ENCODE measurements at places on chromosomes 7 and 10.
A peak's percentile ranks its signal among the peaks of the same experiment; 100 is the strongest.

DNA sequence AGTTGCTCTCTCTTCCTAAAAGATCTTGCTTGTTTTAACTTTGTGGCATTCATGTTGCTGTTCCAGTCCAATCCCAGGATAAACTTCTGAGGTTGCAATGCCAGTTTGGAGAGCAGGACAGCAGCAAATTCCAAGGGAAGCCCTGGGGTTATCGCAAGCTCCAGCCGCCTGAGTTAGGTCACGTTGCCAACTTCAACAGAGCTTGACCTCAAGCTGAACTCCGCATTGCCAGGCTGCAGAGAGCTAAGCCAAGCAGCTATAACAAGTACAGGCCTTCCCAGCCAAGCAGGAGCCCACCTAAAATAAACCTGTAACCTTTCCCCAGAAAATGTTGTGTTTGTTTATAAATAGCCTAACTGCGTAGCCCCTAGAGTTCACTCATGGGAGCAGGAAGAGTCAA is 138.9 kb upstream of the LYZL1 start:
- DNase-seq: no peak

- DNase-seq: no peak
These were observed 153.4 kb downstream of the SORCS1 start for GRCh38 chr10:107011105-107011504.

DNA sequence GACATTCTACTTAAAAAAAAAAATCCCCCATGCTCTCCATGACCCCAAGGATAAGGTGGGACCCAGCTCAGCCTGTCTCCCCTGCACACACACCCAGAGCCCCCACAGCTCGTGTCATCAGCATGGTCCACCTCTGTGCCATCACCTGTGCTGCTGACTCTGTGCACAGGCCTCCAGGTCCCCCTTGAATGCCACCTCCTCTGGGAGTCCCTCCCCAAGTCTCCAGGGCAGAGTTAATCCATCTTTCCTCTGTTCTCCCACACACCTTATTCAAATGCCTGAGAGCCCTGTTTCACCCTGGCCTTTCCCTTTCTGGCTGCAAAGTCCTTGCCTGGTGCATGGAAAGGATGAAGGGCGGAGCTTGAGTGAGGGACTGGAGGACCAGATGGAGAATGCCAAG is 194.1 kb upstream of the LYZL2 start:
- DNase-seq: no peak

- DNase-seq: no peak
These were observed 26.4 kb downstream of the PRF1 start for GRCh38 chr10:70575874-70576802.

- no peak for DNase-seq
These were observed 648.5 kb upstream of the LRRN3 start for GRCh38 chr7:110442381-110442837.

GRCh38 chr10:24843256-24843655 is 109.2 kb downstream of the PRTFDC1 start:
- no peak for DNase-seq

- DNase-seq: no peak
These were observed 165.8 kb downstream of the NRF1 start for GRCh38 chr7:129777195-129777844.

GRCh38 chr7:126803060-126803665 is 449.6 kb downstream of the GRM8 start:
- DNase-seq: peak; percentile 25

DNA sequence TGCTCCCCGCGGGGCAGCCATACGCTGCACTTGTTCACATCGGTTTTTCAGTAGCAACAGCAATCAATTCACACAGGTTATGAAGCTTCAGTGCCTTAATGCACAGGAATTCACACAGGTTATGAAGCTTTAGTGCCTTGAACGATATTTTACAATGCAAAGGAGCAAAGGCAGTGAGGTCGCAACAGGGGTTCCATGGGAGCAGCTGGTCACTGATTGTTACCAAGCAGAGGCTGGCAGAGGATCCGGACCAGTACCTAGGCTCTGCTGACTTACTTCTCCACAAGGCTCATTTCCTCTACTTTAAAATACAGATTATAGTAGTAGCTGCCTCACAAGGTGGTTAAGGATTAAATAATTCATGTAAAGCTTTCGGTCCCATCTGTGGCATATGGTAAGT is 95.2 kb upstream of the ODAD2 start:
- no peak for DNase-seq

DNA sequence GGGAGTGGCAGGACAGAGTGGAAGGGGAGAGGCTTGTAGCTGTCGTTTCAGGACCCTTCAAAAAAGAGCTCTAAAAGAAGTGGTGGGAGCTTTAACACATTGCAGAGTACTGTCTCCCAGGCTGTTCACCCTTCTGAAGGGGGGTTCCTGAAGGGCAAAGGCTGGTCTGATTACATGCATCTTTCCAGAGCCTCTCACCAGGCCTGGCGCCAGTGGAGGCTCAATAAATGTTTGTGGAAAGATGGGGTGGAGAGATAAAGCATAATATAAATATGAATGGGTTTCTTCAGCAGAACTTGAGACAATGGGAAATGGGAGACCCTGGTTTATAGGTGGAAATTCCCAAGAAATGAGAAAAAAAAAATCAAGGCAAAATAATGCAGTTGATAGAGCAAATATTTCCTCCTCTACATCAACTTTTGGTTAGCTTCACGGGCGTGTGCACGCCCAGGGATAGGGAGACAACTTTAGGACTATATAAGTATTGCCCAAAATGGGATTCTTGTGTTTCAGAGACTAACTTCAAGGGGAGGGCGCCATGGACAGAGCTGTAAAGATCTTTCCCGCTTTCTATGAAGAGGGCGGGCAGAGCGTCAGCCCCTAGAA is 613 bp upstream of the BUB3 start:
- DNase-seq: no peak

DNA sequence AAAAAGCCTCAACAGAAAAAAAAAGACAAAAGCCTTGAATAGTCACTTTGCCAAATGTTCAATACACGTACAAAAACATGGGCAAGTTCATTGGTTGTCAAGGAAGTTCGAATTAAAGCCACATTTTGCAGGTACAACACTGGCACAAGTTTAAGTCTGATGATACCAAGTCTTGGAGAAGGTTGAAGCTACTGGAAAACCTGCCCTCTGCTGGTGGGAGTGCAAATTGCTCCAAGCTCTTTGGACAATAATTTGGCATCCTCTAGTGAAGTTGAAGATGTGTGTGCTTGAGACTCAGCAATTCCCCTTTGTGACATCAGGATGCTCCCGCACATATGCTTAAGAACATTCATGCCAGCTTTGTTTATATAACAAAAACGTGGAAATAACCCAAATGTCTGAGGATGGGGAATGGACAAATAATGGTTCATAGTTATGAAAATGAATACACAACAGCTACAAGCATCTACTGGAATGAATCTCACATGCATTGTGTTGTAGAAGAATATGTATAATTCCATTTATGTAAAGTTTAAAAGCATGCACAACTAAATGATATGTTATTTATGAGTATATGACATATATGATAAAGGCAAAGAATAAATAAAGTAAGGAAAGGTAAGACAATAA is 120.0 kb upstream of the PLPP4 start:
- peak; percentile 3 for DNase-seq

- DNase-seq: no peak
These were observed 223.6 kb downstream of the GATA3 start for GRCh38 chr10:8278099-8278498.

DNA sequence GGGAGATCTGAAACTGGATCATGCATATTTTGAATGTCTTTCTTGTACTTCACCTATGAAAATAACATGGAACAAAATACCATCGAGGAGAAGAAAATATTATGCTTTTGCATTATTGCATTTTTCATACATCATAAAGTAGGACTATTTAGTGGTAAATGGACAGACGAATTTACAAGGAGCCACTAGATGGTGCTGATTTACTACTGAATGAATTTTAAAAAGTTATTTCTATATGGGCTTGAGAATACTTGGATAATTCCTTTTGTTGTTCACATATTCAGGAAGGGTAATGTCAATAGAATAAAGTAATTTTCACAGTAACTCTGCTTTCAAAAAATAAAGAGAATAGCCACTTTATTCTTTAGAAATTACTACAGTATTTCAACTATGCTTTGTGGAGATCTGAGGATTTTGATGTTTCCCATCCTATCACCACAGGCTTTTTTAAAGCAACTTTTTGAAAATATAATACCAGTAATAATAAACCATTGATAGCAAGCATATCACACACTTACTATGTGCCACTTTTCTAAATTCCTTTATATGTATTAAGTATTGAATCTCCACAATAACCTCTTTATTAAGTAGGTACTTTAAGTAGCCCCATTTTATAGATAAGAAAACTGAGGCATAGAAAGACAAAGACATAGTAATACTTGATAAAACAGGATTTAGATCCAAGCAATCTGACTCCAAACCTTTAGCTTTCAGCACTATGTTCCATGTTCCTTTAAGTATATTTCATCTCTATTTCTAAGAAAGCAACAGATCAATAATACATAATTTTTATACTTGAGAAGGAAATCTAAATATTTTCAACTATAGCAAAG is 38.6 kb downstream of the NEBL start:
- DNase-seq: no peak

- no peak for DNase-seq
These were observed 49.8 kb downstream of the CARD11 start for GRCh38 chr7:2993868-2994267.

- DNase-seq: no peak
These were observed 3.1 kb downstream of the JCAD start for GRCh38 chr10:30056281-30056680.

DNA sequence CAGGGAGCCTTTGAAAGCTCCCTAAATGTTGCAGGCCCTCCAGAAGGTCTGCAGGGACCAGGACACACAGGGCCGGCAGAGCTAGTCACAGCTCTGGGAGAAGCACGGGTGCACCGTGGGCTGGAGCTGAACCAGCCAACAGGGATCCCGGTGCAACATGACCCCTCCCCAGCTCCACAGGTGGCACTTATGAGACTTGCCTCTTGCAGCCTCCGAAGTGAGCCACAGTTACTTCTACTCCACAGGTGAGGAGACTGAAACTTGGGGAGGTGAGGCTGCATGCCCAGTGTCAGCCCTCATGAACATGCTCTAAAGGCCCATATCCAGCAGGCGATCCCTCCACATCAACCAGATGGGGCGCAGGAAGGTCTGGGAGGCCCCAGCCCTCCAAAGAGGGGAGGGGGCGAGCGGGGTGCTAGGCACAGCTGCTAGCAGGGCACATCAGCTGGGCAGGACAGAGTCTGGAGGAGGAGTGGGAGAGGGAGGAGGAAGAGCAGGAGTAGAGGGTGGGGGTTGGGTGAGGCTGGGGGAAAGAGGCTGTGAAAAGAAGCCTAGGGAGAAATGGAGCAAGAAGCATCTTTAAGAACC is 224.3 kb downstream of the ELFN1 start:
- no peak for DNase-seq

DNA sequence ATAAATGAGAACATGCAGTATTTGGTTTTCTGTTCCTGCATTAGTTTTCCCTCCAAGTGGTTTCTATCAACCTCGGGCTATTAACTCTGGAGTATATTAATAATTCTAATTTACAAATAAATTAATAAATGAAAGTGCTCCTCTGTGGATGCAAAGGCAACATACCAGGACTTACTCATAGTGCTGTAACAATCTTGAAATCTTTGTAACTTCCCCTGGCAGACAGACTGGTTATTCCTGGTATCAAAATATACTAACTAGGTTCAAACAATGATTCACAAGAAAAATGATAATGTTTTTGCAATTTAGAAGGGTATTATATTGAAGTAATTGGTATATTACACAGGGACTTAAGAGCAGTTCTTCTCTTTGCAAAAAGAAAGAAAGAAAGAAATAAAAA is 177.2 kb downstream of the FANK1 start:
- no peak for DNase-seq

- DNase-seq: no peak
These were observed 123.9 kb downstream of the DOCK4 start for GRCh38 chr7:112082306-112082705.

GRCh38 chr10:29839826-29840515 is 205.2 kb upstream of the SVIL start:
- no peak for DNase-seq

- DNase-seq: peak; percentile 73
These were observed at the start of gene AP3M1 for GRCh38 chr10:74150204-74150989. Gene AP3M1 (minus strand): TSS chr10:74150828. CDS start chr10:74138379, 12,449 bp downstream.

GRCh38 chr7:22563621-22564241 is 63.7 kb upstream of the STEAP1B start:
- no peak for DNase-seq

DNA sequence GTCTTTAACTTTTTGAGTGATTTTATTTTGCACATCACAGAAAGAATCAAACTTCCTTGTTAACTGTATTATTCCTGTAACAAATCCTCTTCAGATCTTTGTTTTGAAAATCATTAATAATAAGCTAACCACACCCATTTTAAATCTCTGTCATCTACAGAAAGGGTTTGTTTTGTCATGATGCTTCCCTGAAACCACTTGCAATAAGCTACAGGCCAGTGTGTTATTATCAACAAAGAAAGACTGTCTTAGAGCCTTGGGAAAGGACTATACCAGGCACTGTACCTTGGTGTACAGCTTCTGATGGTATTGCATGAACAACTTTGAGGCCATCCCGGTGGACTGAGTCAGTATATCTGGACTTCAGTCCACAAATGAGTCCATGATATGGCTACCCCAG is 145.3 kb upstream of the FAM3C start:
- DNase-seq: no peak

GRCh38 chr7:140656548-140657515 is 15.9 kb upstream of the ADCK2 start:
- DNase-seq: peak; percentile 45

DNA sequence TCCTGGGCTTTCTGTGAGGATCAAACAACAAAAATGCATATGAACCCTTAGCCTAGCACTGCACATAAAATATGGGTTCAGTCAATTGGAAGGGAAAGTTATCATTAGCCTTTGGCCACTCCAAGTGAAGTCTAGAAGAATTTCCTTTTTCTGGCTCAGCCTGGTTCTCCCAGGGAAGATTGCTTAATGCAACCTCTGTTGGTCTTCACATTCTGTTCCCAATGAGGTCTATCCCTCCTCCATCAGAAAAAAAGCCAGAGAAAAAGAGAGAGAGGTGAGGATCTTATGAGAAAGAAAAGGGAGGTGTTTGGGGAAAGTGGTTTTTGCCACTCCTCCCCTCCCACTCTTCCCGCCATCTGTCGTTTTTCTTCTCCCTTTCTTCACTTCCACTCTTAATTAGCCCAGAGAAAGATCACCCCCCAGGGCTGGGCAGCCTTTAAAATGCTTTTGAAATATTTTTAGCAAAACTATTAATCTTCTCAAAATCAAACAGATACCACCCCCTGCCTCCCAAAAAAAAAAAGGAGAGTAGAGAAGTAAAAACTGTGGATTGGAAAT is 31.1 kb downstream of the CPVL start:
- no peak for DNase-seq

GRCh38 chr7:107164092-107164491 is 4.7 kb upstream of the HBP1 start:
- DNase-seq: no peak

DNA sequence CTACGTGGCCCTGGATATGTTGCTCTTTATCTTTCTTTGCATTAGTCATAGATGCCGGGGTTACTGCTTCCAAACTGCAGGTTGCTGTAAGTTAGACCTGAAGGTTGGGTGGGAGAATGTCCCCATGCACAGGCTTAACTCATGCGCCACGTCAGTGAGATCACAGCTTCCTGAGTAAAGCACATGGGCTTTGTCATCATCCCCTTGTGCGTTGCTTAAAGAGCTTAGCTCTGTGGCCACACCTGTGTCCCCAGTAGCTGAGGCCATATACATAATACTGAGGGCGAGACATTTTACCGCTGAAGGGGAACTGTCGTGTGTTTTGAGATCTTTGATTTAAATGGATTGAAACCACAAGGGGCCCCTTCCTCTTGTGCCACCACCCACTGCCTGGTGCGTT is 45.8 kb upstream of the BTBD16 start:
- no peak for DNase-seq

All from GM12892 (cell line).